Endothelial cell (in vitro differentiated cells): ENCODE measurements at places on chromosomes 5 and 9. TPM values are rescaled to one million over a fixed set of nuclear protein-coding genes. Genes with fewer than 3 reads are reported as not detected.
A peak's percentile ranks its signal among the peaks of the same experiment; 100 is the strongest.

- no peaks in the 10 kb centered on the region for H3K36me3 ChIP-seq
- peaks cover 6% of the 10 kb centered on the region for H3K4me1 ChIP-seq
- H3K4me3 ChIP-seq = no peak overlapping the region
- H3K27me3 ChIP-seq = peaks cover 5% of the 10 kb centered on the region
- no peak overlapping the region for H3K27ac ChIP-seq
- DNase-seq = no peak
Measured at GRCh38 chr9:87405677-87406542, 91.8 kb upstream of the DAPK1 start.

- H3K4me1 ChIP-seq = peaks cover 6% of the 10 kb centered on the region
- peaks cover 5% of the 10 kb centered on the region for H3K27me3 ChIP-seq
- no peak for DNase-seq
- H3K27ac ChIP-seq = peak overlapping the region; percentile 46
- no peaks in the 10 kb centered on the region for H3K36me3 ChIP-seq
- no peak overlapping the region for H3K4me3 ChIP-seq
Measured at GRCh38 chr5:95864944-95865504, 42.5 kb upstream of the GLRX start.

DNA sequence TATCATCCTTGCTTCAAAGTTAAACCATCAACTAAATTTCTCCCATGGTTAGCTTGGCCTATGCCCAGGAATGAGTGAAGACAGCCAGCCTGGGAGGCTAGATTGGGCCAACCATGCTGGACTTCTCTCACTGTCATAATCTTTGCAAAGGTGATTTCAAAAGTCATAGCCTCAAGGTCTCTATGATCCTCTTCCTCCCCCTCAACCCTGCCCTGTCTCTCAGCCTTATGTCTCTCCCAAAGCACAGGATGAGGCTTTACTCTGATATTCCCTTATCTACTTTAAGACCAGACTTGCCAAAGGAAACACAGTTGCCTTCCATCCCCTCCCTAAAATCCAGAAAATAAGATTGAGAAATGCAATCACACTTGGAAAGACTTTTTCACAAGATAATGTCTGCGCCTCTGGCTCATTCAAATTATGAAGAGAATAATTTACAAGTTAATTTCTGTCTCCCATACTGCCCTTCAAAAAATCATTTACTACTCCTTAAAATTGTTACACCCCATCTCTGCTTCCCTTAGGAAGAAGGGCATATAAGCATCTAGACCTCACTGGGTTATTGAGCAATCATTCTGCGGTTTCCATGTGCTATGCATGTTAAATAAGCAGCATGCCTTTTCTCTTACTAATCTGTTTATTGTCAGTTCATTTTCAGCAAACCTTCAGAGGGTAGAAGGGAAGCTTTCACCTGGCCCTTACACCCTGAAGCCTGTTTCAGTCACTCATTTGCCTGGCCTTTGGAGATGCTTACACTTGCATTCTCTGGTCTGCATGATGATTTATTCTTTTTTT is 113.8 kb upstream of the ANKRD55 start:
- H3K4me1 ChIP-seq = peaks cover 6% of the 10 kb centered on the region
- no peak for DNase-seq
- no peak overlapping the region for H3K4me3 ChIP-seq

DNA sequence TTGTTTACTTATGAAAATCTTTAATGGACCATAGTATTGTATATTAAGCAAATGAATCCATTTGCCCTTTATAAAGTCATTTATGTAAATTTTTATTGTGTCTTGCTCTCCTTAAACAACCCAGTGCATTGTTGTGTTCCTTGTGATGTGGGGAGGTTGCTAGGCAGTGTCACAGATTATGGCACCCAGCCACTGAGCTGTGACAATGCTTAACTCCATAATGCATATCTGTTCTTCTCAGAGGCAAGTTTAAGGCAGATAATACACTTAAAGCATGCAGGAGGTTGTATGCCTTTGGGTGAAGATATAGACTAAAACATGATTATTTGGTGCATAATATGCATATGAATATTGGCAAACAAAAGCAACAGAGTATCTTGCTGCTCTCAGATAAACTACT is 269.6 kb upstream of the RIOK2 start:
- H3K4me1 ChIP-seq = no peaks in the 10 kb centered on the region
- no peak overlapping the region for H3K27ac ChIP-seq
- H3K4me3 ChIP-seq = no peak overlapping the region
- no peaks in the 10 kb centered on the region for H3K27me3 ChIP-seq
- DNase-seq = no peak
- H3K36me3 ChIP-seq = no peaks in the 10 kb centered on the region

Gene SCGB3A2
- 1.4 TPM for total RNA-seq
